ENCODE measurements at places on chromosomes 16 and 17.

DNA sequence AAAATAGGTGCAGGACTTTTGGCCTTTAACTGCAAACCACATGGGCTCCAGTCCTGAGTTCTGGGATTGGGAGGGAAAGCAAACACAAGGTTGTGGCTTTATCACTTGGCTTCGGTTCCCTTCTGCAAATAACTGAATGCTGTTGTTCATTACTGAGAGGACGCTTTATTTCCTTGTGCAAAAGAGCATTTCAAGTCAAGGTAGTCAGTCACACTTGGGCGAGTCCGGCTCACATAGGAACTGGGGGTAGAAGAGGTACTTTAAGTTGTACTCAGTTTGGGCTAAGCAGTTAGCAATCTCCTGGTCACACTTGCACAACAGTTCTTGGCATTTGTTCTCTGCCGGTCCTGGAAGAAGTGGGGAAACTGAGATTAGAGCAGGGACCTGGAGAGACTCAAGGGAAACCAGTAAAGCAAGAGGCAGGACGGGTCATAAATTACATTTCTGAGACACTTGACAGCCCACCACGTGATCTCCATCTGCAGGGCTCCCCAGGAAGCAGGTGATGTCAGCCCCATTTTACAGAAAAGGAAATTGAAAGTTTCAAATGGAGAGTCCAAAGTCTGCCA lies 21.6 kb downstream of the PLA2G10 start:
- DNase-seq: no peak

- DNase-seq: no peak
Observed at GRCh38 chr16:13829697-13830299, 90.2 kb upstream of the ERCC4 start.

DNA sequence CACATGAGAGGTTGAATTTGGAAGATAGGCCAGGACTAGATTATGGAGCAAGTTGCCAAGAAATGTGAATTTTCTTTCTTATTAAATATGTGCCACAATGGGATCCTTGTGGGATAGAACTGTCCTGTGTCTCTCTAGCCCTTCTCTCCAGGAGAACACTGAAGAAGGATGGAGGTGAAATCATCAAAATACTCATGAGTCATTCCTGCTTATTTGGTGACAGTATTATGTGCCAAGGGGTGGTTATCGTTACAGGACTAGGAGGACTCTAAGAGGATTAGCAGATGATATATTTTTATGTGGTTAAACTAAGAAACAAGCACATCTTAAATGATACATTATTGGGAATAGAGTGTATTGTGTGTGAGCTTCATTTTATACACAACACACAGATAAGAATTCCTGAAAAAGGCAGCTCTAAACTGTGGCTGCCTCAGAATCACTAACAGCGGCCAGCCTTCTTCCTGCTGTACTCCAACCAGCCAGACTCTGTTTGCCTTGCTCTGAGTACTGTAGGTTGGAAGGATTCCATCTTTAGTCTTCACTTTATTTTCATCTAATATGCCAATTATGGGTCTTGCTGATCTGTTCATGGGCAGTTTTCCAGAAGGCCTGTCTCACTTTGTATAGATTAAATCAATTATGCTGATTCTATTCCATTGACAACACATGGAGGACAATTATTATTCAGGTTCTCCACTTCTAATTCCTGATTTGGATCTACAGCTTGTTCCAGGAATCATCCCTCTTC lies 325.8 kb downstream of the ABCC12 start:
- no peak for DNase-seq

DNA sequence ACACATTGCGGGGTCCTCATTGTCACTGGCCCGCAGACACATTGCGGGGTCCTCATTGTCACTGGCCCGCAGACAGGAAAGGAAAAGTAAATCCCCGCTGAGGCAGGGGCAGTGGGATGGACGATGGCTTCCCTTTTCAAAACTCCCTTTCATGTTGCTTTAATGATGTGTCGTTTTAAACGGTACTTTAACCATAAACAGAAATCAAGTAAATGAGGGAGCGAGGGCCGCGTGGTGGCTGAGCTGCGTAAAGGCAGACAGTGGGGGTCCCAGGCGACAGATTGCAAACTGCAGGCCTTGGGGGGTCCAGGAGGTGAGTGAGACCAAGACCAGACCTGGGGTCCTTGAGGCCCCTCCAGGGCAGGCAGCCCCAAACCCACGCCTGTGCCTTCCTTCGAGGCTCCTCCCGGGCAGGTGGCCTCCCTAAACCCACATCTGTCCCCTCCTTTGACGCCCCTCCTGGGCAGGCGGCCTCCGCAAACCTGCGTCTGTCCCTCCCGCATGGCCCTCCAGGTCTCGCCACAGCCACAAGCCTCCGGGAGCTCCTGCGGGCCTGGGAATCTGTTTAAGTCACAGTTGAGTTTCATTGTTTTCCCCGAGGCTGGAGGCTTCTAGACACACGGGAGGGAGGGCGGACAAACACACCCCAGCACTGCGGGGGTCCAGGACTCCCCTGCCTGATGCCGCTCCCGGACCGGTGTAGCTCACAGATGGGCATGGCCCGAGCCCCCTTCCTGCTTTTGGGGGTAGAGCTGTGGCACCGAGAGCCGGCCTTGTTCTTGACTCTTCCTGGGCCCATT lies 7.3 kb downstream of the PIEZO1 start:
- no peak for DNase-seq

DNA sequence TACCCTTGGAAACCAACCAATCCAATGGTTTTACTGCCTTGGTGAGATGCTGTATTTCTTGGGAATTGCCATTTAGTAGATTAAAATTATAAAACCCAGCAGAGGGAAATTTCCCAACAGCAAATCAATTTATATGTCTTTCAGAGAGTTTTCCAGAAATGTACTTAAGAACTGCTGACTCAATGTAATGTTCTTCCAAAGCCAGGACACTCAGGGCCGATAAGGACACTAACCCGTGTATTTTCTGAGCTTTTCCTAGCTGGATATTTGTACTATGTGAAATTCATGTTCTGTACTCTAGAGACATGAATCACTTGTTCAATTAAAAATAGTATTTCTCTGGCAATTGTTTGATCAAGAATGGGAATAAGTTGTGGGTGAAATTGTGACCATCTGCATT lies 121.4 kb downstream of the KCNJ2 start:
- DNase-seq: no peak

- DNase-seq: no peak
Observed at GRCh38 chr17:64217249-64217691, 45.8 kb downstream of the TEX2 start.

- no peak for DNase-seq
Observed at GRCh38 chr17:39926135-39926587, 1.2 kb downstream of the ORMDL3 start.

- DNase-seq: peak; percentile 65
Observed at GRCh38 chr17:80443916-80444643, 29.1 kb downstream of the ENDOV start.

DNA sequence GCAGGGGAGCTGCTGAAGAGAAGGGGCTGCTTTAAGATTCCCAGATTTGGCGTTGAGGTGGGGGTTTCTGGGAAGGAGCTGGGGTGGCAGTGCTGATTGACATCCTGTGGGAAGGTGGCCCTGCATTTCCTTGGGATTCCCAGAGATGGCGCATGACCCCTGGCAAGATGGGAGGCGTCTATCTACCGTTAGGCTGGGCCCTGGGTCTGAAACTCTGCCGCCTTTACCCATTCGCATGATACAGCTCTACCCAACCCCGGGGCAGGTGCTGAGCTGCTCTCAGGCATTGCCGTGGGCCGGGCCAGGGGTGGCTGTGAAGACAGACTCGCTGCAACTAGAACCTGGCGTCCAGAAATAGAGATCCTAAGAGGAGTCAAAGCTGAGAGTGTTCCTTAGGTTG lies 9.9 kb upstream of the MVD start:
- peak; percentile 86 for DNase-seq

GRCh38 chr17:82217530-82218204 lies 5.0 kb upstream of the CCDC57 start:
- DNase-seq: no peak

GRCh38 chr16:3945751-3946603 lies 65.5 kb upstream of the CREBBP start:
- DNase-seq: no peak

GRCh38 chr17:81049372-81049911 lies 14.5 kb downstream of the BAIAP2 start:
- DNase-seq: no peak

DNA sequence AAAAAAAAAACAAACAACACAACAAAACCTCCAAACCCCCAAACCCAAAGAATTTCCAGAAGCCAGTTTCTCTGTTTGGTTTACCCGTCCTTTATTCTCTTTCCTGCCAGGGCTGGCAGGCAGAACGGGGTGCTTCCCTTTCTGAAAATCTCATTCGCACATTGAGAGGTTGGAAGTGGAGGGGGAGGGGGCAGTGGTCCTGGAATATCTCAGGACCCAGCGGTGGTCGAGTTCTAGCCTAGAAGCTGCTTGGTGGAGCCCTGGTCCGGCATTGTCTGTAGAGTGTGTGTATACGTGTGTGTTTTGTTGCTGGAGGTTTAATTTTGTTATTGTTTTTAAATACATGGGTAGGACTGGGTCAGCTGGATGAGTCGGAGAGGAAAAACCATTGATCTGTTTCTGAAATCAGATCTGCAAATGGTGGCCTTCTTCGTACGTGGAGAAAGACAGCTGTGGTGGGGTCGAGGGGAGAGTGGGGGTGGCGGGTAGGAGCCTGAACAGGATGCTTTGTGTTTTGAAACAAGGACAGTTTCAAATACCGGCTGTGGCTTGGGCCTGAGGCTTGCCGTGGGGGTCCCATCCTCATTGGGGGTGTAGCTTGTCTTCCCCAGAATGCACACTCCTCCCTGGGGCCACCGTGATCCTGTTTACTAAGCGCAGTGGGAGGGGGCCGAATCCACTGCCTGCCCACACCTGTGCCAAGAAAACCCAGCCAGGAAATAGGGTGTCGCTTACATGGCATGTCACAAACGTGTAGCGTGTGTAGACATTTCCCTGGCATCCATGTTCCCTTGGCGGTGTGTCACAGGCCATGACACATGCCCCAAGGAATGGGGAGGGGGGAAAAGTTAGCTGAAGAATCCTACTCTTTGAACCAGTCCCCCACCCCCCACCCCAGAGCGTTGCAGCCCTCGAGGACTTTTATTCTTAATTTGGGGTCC lies 1.6 kb downstream of the CMIP start:
- no peak for DNase-seq

DNA sequence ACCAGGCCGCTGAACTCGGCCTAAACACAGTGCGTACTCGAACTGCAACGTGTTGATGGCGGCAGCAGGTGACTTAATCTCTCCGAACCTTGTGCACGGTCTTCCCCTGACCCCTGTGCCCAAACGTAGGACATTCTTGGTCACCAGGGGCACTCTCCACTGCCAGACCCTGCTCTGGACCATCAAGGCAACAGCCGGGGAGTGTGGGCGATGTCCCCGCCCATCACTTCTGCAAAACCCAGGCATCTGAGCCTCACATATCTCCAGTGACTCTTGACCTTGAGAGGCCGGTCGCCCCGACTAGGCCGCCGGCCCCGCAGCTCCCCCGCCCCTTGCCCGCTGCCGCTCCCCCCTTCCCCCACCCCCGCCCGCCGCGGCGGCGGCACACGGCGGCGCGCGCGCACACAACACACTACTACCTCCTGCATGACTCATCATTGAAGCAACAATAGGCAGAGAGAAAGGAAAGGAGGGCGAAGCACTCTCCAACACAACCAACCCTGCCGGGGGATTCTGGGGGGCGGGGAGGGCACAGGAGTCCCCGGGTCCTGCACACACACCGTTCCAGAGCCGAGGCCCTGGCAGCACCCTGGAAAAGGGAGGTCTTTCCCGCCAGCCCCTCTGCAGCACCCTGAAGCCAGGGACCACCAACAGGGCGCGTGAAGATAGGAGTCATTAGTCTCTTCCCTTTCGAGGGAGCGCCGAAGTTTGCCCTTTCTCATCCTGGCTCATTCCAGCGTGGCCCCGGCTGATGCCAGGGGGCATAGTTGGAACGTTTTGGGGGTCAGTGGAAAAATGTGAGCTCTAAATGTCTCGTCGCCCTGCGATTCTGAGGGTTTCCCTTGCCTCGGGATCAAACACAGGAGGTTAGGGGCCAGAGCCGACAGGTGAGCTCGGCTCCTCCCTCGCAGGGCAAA lies 1.9 kb downstream of the MNT start:
- peak; percentile 89 for DNase-seq

- DNase-seq: no peak
Observed at GRCh38 chr17:55303008-55303493, 38.3 kb downstream of the HLF start.

- DNase-seq: no peak
Observed at GRCh38 chr17:81854974-81855774, 5.2 kb downstream of the P4HB start.

GRCh38 chr16:82187829-82188228 lies 17.8 kb upstream of the MPHOSPH6 start:
- DNase-seq: no peak

GRCh38 chr16:132120-132519 lies 6.4 kb downstream of the NPRL3 start:
- no peak for DNase-seq

Data from H9 (cell line).